CD4-positive, alpha-beta T cell treated with Interleukin-15 for 4 hours (primary cell): ENCODE measurements at places on chromosomes 12 and 14.
A peak's percentile ranks its signal among the peaks of the same experiment; 100 is the strongest.

DNA sequence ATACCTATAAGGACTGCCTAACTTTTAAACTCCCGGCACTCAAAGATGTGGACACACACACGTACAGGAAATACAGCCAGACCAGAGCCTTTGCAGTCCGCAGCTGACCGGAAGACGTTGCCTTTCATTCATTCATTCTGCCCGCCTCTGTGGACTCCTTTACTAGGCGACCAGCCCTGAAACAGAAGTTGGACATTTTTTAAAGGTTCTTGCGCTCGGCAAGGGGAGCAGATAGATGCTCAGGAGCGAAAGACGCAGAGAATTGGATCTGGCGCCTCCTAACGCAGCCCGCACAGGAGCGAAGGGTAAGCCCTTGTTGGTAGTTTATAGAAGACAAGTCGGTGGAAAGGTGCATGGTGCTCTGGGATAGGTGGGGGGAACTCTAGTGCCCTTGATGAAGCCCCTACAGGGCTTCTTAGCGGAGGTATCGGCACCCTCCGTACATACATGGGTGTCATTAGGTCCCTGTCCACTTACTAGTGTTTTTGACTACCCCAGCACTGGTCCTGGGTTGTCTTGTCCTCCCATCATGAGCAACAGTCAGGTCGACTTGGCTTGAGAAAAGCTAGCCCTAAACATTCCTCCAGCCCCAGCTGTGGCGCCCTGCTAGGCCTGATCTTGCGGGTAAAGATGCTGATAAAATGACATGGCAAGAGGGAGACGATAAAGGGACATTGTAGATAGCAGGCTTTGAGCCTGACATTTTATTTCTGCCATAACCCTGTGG lies at the start of gene KDM2B:
Gene KDM2B (minus strand): TSS at position 65 of the 727 bp plus-strand sequence. CDS start 112 bp downstream, outside the sequence.
- no peak for DNase-seq

- no peak for DNase-seq
These were observed 1.8 kb upstream of the PPP1R12A start for GRCh38 chr12:79936670-79937069.

- DNase-seq, result no peak
These were observed 34.9 kb downstream of the CREBL2 start for GRCh38 chr12:12646483-12647072.

- no peak for DNase-seq
These were observed 466.6 kb downstream of the FOXG1 start for GRCh38 chr14:29233188-29233587.

- no peak for DNase-seq
These were observed 1.9 kb upstream of the CNPY2 start for GRCh38 chr12:56317675-56318074.

DNA sequence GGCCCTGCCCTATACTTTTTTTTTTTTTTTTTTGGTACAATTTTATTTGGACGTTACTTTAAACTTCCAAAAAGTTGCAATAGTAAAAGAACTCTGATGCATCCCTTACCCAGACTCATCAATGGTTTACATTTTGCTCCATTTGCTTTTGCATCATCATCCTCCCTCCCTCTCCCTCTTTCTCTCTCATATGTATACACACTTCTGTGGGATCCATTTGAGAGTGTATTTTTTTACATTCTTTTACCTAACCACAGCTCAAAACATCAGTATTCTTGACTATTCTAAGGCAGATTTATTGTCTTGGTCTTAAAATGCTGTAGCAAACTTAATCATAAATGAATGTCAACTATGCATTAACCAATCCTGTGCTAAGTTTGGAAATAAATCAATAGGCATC lies 111.6 kb downstream of the PRICKLE1 start:
- DNase-seq, result no peak

DNA sequence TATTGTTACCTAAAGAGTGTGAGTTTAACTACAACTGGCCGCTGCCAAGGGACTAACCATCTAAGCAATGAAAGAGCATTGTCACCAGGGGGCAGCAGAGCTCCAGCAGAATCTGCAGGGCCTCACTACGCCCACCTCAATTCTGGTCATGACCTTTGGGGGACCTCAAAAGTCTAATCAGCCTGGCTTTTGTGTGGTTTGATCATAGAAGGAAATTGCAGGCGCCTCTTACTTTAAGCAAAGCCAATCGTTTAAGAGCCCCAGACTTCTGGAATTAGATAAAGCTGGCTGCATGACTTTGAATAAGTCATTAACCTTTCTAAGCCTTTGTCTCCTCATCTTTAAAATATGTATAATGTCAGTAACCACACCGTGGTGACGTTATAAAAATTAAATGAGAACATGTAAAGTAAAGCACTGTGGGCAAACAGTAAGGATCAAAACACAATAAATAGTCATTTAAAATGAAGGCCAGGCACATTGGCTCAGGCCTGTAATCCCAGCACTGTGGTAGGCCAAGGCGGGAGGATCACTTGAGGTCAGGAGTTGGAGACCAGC lies 58.6 kb downstream of the TBX3 start:
- peak; percentile 2 for DNase-seq

- DNase-seq, result peak; percentile 16
These were observed 126.0 kb upstream of the PARP11 start for GRCh38 chr12:3998968-3999792.

GRCh38 chr12:32377344-32378055 lies 21.9 kb upstream of the FGD4 start:
- DNase-seq, result no peak

DNA sequence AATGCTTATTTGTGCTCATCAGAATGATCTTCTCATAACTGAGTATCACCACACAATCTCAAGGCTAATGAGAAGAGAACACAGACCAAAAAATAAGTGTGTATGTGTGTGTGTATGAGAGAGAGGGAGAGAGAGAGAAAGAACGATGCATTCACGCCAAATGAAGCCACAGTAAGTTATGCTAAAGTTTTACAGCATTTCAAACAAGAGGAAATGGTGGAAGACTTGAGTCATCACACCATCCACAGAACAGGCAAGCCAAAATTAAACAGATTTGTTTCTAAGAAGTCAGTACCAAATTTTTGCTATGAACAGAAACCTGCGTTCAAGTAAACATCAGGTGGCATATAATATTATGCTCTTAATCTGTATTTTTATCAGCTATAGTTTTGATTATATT lies 141.2 kb downstream of the MED13L start:
- peak; percentile 58 for DNase-seq

DNA sequence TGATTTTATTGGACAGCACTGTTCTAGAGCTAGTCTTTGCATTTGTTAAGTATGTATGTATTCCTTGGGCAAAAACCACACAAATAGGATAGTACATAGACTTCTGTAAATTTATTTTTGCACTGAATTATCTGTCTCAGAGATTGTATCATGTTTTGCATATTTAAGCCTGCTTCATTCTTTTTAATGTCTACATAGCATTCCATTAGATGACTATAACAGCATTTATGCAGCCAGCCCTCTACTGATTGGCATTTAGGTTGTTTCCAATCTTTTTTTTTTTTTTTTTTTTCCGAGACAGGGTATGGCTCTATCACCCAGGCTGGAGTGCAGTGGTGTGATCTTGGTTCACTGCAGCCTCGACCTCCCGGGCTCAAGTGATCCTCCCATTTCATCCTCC lies 34.5 kb downstream of the SYNDIG1L start:
- DNase-seq, result no peak

DNA sequence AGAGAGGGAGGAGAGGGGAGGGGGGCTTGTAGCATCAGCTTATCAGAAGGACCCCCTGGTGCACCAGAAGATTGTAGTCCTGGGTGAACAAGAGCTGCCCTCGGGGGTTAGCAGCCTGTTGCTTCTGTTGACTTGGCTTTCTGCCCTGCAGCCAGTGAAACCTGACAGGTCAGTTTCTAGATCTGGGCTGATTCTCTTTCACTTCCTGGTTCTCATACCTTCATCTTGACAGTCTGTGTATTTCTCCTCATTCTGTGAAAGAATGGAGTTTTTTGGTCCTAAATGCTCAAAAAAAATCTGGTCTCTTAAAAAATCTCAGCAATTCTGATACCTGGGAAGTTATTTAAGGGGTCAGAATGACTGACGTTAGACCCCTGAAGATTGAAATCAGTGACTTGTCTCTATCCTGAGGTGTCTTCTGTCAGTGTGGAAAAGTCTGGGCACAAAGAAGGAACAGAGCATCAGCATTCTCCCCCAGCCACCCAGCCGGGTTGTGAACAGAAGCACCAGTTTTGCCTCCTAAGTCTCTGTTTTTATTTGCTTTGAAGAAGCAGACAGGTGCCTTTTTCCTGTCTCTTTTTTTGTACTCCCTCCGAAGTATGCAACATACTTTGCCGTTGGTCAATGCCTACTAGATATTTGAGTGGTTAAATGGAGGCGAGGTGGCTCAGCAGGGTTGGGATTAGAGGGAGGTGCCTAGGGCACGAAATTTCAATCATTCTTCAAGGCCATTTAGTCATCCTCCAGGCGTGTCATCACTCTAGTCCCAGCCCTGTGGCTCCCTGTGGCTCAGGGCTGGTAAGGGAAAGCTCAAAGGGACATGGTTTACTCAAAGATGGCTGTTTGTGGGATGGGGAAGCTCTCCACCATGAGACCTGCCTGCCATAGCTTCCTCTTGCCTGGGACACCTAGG lies 24.0 kb downstream of the TTC9 start:
- DNase-seq, result no peak

GRCh38 chr14:28608851-28609828 lies 157.4 kb upstream of the FOXG1 start:
- DNase-seq, result no peak

DNA sequence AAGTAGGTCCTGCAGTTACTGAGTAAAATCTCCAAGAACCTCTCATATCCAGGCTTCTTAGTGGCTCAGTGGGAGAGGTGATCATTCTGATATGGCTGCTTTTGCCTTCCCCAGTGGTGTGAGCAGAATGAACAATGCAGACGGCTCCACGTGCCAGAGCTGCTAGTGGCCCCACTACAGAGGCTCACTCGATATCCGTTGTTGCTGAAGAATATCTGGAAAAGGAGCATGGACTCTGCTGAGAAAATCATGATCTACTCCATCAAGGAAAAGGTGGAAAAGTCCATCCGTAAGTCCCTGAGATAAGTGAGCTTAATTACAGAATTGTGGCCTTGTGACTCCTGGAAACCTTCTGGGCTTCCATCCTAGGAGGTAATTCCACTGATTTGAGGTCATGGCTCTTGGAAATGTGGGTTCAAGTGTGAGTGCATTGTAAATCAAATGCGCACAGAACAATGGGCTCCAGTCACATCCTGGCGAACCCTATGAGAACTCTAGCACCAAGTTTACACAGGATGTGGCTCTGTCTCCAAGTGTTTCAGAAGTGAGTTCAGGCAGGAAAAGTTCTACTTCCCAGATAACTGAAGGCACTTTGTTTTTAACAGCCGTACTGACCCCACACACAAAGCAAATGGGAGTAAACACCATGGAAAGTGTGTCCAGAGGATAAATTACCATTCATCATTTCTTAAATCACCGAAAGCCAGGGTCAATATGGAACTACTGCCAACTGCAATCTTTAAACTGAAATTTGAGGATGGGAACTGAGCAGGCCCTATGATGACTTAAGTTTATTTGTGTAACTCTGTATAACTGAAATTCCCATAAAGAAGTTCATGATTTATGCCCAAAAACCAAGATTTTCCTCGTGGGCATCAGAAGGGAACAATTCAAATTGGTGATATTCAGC lies 51.4 kb downstream of the PLEKHG7 start:
- DNase-seq, result no peak

DNA sequence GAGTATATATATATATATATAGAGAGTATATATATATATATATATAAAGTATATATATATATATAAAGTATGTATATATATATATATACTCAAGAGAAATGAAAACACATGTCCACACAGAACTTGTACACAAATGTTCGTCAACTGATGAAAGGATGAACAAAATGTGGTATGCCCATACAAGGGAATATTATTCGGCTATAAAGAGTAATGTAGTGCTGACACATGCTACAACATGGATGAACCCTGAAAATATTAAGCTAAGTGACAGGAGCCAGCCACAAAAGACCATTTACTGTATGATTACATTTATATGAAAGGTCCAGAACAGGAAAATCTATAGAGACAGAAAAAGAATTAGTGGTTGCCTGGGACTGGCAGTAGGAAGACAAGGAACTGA lies 19.5 kb downstream of the LIMA1 start:
- no peak for DNase-seq

DNA sequence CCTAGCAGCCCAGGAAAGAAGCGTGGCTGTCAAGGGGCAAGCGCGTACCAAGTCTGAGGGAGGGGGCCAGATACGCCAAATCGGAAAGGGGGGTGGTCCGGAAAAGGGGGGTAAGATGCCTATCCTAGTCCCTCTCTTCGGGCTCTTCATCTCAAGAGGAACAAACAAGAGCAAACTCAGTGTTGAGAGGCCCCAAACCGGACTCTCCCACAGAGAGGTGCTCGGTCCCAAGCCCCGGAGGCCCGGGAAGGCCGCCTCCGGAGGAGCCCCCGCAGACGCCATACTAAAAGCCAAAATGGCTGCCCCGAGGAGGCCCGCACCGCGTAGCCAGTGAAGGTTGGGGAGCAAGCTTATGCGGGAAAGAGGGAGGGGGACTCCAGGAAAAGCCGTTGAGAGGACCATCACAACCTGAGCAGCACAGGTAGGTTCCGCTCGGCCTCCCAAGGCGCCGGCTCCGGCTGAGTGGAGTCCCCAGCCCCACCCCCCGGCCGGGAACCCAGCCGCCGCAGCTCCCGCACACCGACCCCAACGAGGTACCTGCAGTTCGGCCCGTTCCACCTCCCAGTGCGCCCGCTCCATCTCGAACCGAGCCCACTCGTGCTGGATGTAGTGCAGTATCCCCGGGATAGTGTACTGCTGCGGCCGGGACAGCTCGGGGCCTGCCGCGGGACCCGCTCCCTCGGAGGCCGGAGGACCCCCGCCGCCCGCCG lies at the start of gene AP4S1:
Gene AP4S1 (plus strand): TSS at position 283 of the 710 bp plus-strand sequence. CDS start 40,548 bp downstream, outside the sequence.
- DNase-seq, result peak; percentile 32

- no peak for DNase-seq
These were observed 17.4 kb downstream of the ACVRL1 start for GRCh38 chr12:51924551-51925319.

DNA sequence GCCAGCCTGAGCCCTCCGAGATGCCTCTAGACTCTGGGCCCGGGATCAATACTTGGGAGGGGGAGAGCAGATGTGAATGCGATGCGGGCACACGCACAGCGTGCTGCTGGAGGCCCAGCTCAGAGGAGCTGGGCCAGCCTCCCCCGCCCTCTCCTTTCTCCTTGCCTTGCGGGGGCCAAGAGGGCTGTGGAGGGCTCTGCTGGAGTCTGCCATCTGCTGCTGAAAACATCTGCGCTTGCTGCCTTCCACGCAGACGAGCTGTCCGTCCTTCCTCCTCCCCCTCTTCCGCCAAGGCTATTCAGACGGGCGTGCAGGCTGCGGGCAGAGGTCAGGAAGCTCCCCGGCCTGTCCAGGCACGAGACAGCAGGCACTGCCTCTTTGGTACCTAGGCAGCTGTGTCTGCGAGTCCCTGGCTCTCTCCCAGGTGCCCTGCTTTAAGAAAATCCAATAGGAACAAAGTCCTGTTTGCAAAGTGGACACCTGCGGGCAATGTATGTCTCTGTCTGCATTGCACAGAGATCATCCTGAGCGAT lies 75.2 kb downstream of the SPRING1 start:
- no peak for DNase-seq

- DNase-seq, result peak; percentile 34
These were observed at the start of gene IKZF4 for GRCh38 chr12:56020423-56021184. IKZF4 (plus strand) TSS chr12:56021043; CDS start chr12:56021494, 451 bp downstream.
